ENCODE measurements at places on chromosomes 2 and 18.

DNA sequence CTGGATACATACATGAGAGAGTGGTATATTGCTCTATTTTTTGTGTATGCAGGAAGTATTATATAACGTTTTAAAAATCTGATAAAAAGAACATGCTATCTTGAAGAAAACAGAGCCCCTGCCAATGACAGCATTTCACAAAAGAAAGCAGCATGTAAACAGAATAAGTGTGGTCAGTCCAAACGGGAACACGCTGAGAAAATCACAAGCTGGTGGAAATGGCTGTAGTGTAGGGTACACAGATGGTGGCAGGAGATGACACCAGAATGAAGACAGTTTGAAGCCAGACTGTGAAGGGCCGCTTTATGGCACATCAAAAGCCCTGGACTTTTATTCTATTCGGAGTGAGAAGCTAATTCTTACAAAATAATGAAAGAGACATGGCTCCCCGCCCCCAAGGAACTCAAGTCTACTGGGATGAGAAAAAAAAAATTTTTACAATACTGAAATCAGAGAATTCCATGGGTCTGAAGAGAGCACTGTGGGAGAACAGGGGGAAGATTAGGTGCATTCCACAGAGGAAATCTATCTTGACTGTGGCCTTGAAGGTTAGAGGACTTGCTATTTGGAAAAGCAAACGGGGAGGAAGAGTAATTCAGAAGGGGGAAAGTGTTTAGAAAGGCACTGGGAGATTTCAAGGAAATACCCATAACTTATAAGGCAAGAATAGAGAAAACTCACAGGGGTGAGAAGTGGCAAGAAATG, 217.7 kb upstream of the SMAD7 start:
- no peak for DNase-seq

DNA sequence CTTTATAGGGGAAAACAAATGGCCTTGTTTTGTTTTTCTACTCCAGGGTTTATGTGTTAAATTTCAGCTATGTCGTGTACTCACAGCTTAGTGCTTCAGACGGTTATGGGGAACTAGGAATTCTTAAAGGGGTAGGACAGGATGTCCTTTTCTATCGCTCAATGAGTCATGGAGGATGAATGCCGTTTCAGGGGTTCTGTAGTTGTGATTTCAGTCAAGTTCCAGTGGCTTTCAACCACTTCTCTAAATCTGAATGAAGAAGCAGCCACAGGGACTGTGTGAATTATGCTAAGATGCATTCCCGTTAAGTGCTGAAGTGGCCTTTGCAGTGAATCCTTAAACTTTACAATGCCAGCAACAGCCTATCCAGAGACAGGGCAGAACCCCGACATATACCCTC, 1231.7 kb upstream of the ZEB2 start:
- peak; percentile 61 for DNase-seq

- no peak for DNase-seq
Observed at GRCh38 chr18:6566338-6566911, 151.7 kb upstream of the L3MBTL4 start.

- DNase-seq: no peak
Observed at GRCh38 chr18:74221081-74221480, 70.7 kb downstream of the CYB5A start.

GRCh38 chr18:66994790-66995189, 390.9 kb upstream of the CDH19 start:
- no peak for DNase-seq

GRCh38 chr2:200525882-200526651, at the start of gene SGO2:
Gene SGO2 (plus strand): TSS chr2:200526207. CDS start chr2:200532976, 6,769 bp downstream.
- DNase-seq: peak; percentile 98

- no peak for DNase-seq
Observed at GRCh38 chr2:75637568-75637967, 9.0 kb upstream of the MRPL19 start.

- no peak for DNase-seq
Observed at GRCh38 chr18:71529703-71530303, 1014.3 kb downstream of the CBLN2 start.

GRCh38 chr18:21257386-21257785, 15.4 kb downstream of the GREB1L start:
- DNase-seq: no peak

DNA sequence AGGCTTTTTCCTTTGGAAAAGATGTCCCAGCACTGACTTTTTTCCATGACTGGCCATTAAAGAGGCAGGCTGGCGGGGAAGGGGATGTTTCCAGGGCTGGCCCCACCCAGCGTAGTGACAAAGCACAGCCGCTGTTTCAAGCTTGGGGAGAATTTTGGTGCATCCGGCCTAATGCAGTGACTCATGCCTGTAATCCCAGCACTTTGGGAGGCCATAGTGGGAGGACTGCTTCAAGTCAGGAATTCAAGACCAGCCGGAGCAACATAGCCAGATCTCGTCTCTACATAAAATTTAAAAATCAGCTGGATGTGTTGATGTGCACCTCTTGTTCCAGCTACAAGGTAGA, 78.0 kb upstream of the SH3BP4 start:
- peak; percentile 2 for DNase-seq

- DNase-seq: no peak
Observed at GRCh38 chr2:47386551-47386950, 16.4 kb upstream of the MSH2 start.

DNA sequence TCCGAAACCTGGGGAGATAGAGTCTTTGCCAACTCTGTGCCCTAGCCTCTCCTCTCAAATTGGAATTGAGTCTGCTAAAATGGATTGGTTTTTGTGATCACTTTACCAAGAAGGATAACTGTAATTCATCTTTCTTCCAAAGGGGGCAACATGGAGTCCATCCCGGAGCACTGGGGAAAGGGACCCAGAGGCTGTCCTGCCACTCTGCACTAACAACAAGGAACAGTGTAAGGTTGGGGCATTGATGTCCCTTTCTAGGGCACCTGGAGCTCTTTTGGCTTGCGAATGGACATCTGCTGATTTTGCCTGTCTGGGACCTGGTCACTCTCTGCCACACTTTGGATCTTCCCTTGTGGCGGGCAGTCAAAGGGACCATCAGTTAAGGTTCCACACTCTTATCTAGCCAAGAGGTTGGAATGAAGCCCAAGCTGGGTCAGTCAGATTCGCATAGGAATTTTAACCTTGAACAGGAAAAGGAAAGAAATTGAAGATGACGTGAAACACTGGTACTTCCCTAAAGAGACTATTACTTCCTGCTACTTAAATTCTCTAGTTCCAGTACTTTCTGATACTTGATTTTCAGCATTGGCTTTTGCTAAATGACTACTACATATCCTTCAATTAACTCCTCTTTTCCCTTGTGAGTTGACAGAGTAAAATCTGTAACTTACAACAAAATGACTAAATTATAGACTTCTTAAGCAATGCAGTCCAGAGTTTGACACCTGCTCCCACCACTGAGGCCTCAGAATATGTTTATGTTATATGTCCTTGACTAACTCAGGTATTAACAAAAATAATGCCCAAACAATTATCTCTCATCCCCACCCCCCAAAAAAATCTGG, 64.7 kb upstream of the KLF7 start:
- DNase-seq: peak; percentile 85

DNA sequence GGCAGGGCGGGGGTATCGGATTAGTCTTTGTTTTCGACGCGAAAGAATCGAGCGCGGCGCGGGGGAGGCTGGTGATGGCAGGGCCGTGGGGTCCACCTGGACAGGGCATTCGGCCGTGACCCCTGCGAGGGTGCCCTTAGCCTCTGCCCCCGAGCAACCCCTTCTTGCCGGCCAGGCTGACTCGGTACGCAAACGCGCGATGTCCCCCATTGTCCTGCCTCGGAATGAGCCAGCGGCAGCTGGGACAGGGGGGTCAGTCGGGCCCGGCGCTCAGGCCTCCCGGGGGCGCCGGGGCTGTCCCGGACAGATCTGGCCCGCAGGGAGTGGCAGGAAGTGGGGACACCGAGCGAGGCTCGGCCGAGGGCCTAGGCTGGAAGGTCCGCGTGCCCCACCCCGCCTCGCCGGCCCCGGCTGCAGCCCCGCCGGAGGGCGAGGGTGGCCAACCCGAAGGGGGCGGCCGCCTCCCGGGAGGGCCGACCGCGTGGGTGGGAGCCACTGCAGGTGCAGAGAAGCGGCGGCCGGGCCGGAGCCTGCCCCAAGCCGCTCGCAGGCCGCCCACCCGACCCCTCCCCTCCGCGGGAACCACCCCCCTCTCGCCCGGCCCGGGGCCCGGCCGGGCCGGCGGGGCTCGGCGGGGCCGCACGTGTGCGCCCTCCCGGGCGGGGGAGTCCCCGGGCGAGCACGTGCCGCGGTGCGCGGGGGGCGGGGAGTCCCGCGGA, at the start of gene TET3:
Gene TET3 (plus strand): TSS at position 708 of the 719 bp plus-strand sequence. CDS start 1,494 bp downstream, outside the sequence.
- DNase-seq: peak; percentile 88

GRCh38 chr2:40458271-40458794, 6.4 kb upstream of the SLC8A1 start:
- no peak for DNase-seq

DNA sequence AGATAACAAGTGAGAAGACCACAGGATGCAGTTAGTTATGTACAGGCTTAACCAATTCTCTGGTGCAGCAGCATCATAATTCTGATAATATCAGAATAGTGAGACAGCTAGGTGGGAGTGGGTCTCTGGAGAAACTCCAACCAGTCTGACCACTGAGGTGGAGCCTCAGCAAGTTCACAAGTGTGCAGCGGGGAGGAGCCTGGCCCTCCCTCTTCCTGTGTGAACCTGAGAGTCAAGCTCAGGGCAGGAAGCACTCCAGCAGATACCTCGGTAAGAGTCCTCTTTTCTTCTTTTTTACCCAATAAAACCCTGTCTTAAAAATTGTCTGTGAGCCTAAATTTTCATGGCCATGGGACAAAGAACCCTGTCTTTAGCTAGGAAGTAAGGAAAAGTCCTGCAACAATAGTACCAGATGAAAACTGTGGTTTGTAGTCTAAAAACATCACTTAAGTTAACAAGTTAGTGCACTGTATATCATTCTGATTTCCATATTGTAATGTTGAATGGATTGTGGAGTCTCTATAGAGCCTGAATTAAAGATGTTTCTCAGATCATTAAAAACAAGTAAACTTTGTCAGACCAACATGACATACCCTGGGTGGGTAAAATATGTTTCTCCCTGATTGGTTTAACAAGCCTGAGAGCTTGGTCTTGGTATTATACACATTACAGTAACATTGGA, 370.8 kb downstream of the TMEM182 start:
- DNase-seq: no peak

- no peak for DNase-seq
Observed at GRCh38 chr2:88637464-88637863, 10.2 kb upstream of the EIF2AK3 start.

DNA sequence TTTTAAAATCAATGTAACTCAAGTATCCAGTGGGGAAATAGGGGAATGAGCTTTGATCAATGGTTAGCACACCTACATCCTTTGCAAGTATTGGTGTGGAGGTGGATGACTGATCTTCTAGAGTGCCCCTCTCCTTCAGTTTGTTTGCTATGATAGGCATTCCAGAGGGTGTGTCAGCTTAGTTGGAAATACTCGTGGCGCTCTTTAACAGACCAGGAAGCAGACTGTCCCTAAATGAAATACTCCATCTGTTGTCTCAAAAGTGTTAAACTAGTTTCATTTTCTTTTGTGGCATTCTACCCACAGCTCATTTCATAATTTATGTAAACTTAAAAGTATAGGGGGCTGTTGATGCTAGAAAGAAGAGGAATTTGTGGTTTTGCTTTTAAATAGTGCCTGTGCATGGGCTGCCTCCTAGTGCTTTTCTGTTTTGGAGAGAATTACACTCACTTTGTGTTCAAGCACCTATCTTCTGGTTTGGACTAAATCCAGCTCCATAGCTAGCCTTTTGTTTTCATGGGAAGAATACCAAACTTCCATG, 66.2 kb downstream of the STAT1 start:
- no peak for DNase-seq

- no peak for DNase-seq
Observed at GRCh38 chr18:46624127-46624526, 32.9 kb downstream of the LOXHD1 start.

- DNase-seq: no peak
Observed at GRCh38 chr2:162233197-162233596, 10.0 kb downstream of the FAP start.

DNA sequence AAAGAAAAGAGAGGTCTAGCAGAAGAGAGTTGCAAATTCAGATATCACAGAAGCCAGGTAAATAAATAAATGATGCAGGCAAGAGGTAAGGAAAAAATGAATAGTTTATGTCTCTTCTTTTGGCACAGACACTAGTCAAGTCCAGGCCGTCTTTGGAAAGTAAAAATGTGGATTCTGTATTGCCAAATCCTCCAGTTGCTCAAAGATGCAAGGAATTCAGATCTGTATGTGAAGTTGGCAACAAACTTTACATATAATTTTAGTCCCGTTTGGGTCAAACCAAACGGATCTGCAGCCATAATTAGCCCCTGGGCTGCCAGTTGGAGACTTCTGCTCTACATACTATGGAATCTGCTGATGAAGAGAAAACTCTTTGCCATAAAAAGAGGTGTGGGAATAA, 200.5 kb upstream of the RND3 start:
- DNase-seq: no peak

GRCh38 chr2:31259075-31259474, 25.1 kb downstream of the EHD3 start:
- DNase-seq: peak; percentile 52

GRCh38 chr18:11861583-11862288, 10.5 kb downstream of the CHMP1B start:
- DNase-seq: peak; percentile 20

DNA sequence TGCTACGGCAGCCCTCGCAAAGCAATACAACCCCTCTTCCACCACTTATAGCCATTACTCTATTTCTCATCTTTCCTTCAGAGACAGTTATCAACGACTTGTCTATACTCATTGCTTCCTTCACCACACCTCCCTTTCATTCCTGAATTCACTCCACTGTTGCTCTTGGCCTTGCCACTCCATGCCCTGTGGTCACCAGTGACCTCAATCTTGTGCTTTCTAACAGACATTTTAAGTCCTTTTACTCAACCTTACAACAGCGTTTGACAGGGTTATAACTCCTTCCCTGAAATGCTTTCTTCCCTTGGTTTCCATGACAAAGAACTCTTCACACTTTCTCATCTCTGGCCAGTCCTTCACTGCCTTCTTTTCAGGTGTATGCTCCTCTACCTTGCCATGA, 90.6 kb upstream of the CCDC141 start:
- no peak for DNase-seq

DNA sequence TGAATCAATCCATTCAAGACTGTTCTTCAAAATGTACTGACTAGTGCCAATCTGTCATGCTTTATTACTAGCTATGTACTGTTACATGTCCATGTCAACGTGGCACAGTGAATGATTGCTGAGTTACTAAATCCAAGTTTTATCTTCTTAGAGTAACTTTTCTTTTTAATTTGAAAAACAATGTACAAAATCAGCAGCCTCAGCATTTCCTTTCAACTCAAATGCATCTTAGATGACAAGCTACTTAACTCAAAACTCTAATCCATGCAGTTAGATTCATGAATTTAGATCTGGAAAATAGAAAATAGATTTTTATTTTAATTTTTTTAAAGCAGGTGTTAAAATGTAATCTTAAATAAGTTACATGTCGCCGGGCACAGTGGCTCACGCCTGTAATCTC, 174.2 kb downstream of the CAPN13 start:
- no peak for DNase-seq

GRCh38 chr2:82330155-82330554, 2025.6 kb upstream of the LRRTM1 start:
- no peak for DNase-seq

- DNase-seq: no peak
Observed at GRCh38 chr2:120123090-120123489, 100.1 kb downstream of the TMEM185B start.
